Activated CD4-positive, CD25-positive, alpha-beta regulatory T cell treated with anti-CD3 and anti-CD28 coated beads, Interleukin-2, amount 50 U/mL, for 24 hours (primary cell): ENCODE measurements at places on chromosomes 2 and 18.
A peak's percentile ranks its signal among the peaks of the same experiment; 100 is the strongest.

- ATAC-seq = no peak
These were observed 771.1 kb upstream of the FANCL start for GRCh38 chr2:59012234-59012633.

- no peak for ATAC-seq
These were observed 121.6 kb downstream of the TXNL1 start for GRCh38 chr18:56516789-56517188.

DNA sequence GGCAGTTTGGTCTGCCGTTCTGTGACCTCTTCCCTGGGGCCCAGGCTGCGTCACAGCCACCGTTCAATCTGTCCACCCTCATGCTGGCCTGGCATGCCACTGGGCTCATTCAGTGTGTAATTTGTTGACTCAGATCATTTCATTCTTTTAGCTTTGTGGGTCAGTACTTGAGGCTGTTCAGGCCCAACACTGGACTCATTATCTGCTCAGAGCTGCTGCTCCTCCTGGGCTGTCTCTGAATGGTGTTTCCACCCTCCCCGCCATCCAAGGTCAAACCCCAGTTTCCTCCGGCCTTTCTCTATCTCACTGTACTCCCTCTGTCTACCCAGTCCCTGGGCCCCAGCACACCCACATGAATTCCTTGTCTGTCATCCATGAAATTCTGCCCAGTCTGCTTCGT, 152.4 kb upstream of the NCK2 start:
- no peak for ATAC-seq

- ATAC-seq = no peak
These were observed 7.8 kb downstream of the DOK6 start for GRCh38 chr18:69408522-69408921.

- ATAC-seq = peak; percentile 90
These were observed 211.9 kb downstream of the STK39 start for GRCh38 chr2:168035458-168035857.

- peak; percentile 38 for ATAC-seq
These were observed 122.7 kb downstream of the TWIST2 start for GRCh38 chr2:238970553-238971081.

- no peak for ATAC-seq
These were observed 42.5 kb downstream of the STEAP3 start for GRCh38 chr2:119266091-119266589.

- no peak for ATAC-seq
These were observed 710 bp downstream of the DUSP19 start for GRCh38 chr2:183079139-183079775.

- ATAC-seq = no peak
These were observed 51.1 kb downstream of the TEX51 start for GRCh38 chr2:126949775-126950174.

DNA sequence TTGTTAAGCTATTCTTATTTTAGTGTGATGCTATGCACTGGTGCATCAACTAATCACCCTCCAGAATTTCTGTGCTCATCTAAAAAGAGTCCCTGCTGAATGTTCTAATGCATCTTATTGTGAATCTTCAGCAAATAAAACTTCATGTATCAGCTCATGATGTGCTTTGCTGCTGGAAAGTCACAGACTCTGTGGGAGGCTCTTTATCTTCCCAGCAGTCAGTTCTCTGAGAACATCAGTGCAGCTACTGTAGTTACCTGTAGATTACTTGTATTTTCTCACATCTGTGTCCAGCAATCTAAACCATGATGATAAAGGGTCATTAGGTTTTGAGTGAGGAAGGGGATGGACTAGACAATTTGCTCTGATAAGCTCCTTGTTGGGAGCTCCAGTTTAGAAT, 141.6 kb upstream of the SP3 start:
- no peak for ATAC-seq

DNA sequence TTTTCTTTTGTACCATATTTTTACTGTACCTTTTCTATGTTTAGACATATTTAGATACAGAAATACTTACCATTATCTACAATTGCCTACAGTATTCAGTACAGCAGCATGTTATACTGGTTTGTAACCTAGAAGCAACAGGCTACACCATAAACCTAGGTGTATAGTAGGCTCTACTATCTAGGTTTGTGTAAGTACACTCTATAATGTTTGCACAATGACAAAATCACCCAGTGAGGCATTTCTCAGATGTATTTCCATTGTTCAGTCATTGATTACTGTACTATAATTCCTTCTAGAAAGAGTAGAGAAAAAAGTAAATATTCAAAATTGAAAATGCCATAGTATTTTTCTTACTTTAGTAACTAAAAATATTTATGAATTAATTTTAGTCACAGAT, 490.1 kb upstream of the REG3G start:
- no peak for ATAC-seq

DNA sequence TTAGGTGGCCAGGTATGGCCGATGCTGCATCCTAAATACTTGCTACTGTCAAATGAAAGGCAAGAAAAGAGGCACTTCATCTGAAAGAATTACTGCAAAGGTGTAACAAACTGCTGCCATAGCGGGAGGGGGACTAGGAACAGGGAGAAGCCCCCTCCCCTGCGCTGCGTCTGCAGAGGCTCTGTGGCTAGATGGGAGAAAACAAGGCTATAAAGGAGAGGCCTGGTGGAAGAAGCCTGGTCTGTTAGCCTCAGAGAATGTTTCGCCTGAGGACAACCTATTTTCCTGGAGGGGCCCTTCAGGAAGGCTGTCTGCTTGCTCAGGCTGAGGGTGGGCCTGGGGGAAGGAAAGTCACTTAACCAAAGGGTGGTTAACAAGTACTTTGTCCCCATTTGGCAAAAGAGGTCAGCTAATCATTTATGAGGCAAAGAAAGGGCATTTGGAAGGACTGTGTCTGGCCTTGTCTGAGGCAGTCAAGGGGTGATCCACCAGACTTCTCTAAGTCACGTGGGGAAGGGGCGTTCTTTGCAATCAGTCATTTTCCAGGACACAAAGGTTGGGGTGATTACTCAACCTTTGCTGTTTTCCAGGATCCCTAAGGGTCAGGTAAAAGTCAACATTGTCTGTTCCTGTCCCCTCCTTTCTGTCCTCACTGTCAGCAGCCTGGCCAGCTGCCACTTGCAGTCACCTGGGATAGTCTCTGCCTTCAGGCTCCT, 103.0 kb upstream of the TMEM200C start:
- ATAC-seq = no peak

DNA sequence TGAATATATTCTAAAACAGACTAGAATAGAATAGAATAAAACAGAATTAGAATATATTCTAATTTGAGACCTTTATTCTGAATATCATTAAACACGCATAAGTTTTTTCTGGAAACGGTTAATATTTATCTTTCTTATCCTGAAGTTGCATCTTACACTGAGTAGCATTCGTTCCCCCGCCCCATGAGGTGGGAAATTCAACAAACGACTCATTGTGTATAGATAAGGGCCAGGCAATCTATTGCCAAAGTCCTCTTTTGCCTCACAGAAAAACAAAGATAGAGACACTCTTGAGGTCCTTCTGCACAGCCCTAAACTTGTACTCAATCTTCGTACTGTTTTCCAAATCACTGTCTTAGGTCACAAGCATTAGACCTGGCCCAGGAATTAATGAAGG, 98.1 kb downstream of the COL6A3 start:
- no peak for ATAC-seq
